ENCODE measurements at places on chromosomes 16 and 17.

GRCh38 chr16:66872943-66873684 lies 7.2 kb upstream of the PDP2 start:
- peak; percentile 85 for DNase-seq

DNA sequence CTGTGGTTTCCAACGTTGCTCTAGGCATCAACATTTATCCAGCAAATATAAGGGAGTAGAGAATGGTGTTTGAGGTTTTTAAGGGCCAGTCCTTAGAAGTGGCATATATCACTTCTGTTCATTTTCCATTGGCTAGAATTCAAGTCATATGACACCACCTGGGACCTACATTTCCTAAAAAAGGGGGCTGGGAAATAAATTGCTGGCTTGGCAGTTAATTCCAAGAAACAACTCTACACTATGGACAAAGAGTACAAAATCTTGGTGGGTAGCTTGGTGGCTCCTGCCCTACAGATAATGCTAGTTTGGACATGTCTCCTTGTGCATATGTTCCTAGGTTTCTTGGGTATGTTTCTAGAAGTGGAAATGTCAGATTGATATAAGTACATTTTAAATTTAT lies 7.6 kb downstream of the PPM1E start:
- no peak for DNase-seq

- DNase-seq, result no peak
These were observed 9.9 kb downstream of the CYGB start for GRCh38 chr17:76527430-76528111.

- DNase-seq, result no peak
These were observed 10.9 kb downstream of the PRKCA start for GRCh38 chr17:66313325-66313724.

- no peak for DNase-seq
These were observed 3.7 kb downstream of the KPNB1 start for GRCh38 chr17:47653442-47653841.

DNA sequence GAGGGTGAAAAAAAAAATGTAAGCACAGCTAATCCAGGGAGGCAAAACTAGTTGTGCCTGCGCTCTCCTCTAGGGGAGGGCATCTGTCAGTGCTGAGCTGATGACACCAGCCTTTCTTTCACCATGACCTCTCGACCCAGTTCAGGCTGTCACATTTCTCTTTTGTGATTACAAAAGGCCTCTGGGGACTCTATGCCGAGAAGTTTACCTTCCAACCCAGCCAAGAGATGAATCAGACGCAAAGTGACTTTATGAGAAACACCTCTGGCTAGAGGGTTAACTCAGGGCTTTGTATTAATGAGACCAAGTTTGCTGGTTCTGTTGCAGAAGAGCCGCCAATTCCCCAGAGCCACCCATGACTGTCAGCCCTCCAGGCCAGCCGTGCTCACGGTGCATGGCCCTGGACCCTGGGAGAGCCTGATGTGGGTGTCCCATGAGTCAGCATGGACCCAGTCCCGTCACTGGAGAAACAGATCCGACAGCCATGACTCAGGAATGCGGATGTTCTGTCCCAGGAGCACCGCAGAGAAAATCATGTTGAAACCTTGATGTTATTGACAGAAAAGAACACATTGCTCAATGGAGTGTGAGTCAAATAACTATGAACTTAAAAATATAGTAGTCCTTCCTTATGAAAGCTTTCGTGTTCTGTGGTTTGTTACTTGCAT lies 437.2 kb downstream of the HS3ST3B1 start:
- DNase-seq, result no peak

DNA sequence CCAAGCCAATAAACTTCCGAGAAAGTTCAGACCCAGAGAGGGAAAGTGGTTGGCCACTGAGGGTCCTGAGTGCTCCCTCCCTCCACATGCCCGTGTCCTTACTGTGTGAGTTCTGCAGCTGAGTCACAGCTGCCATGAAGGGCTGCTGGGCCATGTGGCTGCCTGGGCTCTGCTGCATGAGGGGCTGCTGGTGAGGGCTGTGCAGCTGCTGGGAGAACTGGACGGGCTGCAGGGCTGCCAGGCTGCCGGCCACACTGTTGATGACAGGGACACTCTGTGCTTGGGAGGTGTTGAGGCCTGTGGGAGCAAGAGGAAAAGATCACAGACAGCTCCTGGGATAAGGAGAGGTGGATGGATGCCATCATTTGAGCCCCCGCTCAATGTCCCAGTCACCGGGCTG lies 44.0 kb downstream of the HNF1B start:
- no peak for DNase-seq

- DNase-seq, result no peak
These were observed 30.0 kb downstream of the SLC13A5 start for GRCh38 chr17:6683081-6683684.

- no peak for DNase-seq
These were observed 236.6 kb downstream of the GSG1L start for GRCh38 chr16:27826893-27827289.

GRCh38 chr17:77214743-77215142 lies 74.0 kb downstream of the SEC14L1 start:
- no peak for DNase-seq

- DNase-seq, result no peak
These were observed 25.3 kb upstream of the ZNF469 start for GRCh38 chr16:88357317-88358022.

DNA sequence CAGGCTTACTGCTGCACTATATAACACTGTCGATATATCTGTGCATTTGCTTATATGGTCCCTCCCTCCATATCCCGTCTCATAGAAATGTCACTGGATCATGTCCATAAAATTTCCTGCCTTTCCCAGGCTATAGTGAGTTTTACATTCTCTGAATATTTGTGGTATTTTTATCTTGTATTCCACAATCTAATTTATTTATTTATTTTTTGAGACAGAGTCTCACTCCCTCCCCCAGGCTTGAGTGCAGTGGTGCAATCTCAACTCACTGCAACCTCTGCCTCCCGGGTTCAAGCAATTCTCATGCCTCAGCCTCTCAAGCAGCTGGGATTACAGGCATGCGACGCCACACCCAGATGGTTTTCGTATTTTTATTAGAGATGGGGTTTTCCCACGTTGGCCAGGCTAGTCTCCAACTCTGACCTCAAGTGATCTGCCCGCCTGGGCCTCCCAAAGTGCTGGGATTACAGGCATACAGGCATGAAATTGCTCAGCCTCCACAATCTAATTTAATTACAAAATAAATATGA lies 12.9 kb downstream of the TRIM37 start:
- no peak for DNase-seq

DNA sequence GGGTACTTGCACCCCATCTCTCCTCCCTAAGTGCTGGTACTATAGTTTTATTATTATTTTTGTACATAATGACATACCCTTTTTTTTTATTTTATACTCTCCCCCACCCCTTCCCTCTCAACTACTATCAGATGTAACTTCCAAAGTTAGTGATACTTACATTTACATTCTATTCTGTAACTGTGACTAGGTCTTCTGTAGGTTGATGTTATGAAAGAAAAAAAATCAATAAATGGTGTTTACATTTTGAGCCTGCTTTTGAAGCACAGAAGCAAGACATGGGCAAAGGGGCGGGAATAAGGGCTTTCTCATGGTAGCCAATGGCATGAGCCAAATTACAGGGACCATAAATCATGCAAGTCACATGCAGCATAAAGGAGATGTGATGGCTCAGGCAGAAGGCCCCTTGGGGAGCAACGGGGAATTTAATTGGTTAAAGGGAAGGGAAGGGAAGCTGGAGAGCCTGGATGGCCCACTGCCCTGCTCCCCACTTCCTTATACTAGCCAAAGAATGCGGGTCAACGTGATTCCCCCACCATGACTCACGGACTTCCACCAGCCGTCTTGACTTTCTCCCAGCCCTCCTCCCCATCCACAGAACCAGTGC lies 2.4 kb upstream of the ACSF2 start:
- no peak for DNase-seq

DNA sequence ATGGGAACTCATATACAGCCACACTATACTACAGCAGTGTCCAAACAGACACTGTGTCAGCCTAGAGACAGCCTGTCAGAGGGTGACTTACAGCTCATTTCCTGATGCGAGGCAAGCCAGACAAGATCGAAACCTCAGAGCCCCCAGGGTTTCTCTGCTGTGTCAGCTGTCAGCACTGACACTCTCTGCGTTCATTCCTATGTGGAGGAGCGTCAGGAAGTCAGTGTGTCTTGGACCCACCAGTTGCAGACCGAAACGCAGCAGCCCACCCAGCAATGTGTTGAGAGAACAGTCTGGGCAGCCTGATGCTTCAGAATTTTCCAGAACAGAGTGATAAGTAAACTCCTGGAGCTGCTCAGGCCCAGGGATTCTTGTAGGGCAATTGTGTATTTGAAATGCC lies 20.6 kb upstream of the MAPT start:
- no peak for DNase-seq

DNA sequence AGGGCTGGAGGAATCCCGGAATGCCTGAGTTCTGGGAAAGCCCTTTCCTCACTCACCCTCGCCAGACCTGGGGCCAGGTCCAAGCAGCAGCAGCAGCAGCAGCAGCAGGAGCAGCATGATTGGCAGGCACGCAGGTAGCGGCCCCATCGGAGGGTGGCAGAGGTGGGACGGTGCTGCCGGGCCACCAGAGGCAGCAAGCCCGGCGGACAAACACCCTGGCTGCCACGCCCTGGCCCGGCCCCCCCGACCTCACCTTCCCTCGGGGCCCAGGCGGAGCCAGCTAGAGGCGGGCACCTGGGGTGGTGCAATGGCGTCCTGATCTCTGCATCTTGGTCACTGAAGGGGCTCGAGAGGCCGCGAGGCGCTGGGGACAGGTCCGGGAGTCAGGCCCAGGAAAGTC lies 122.4 kb downstream of the LAT start:
- no peak for DNase-seq

GRCh38 chr17:10899281-10899680 lies 61.4 kb upstream of the PIRT start:
- no peak for DNase-seq

- no peak for DNase-seq
These were observed 226.5 kb upstream of the MPHOSPH6 start for GRCh38 chr16:82396509-82396908.

DNA sequence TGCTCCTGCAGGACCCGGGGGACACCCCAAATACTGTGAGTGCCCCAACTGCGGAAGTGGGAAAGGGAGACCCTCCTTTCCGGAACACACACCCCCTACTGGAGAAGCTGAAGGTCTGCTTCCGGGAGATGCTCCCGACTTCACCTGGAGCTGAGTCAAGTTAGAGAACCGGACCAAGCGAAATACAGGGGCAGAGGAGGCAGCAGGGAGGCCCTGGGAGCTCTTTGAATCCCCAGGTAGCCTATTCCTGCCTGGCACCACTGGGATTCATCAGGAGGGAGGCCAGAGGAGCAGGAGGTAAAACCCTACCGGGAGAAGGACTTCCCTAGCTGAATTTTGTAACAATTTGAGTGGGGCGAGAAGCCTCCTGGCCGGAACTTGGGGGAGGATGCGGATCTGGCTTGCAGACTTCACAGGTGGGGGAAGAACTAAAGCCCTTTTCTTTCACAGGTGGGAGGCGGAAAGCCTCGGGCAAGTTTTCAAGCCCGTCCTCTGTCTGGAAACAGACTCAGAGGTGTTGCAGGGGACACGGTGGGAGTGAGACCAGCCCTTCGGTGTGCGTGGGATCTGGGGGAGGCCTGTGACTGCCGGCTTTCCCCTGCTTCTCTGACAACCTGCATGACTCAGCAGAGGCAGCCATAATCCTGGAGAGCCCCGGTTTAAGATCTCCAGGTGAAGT lies 22.4 kb upstream of the TEKT1 start:
- no peak for DNase-seq

DNA sequence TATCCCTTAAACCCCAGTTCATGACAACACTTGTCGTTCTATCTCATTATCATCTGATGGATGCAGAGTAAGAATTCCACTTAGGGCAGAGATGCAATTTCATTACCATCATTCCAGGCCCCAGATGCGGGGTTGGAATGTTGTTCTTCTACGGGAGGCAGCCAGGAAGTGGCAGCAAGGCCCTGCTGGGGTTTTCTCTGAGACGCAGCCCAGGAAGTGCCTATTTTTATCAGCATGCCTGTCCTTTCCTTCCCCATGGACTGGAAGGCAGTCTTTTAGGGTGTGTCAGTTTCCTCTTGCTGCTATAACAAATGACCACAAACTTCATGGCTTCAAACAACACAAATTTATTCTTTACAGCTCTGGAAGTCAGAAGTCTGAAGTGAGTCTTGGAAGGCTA lies 246.6 kb upstream of the DYNLRB2 start:
- no peak for DNase-seq

GRCh38 chr16:23535901-23536300 lies 21.2 kb downstream of the EARS2 start:
- DNase-seq, result no peak

DNA sequence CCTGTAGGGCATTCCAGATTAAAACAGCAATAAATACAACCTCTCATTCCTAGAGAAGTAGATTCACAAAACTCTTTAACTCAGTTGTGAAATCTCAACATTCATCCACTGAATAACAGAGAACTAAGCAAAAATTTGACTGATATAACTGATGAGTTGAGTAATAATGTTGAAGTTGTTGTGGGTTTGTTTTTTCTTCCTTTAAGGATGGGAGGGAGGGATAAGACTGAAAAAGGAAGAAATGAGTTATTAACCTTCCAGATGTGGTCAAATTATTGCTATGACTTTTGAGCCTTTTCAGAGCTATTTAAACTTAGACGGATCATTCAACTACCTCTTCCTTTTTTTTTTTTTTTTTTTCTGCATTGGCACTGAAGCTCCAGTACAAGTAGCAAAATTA lies 38.6 kb downstream of the SKAP1 start:
- DNase-seq, result no peak

GRCh38 chr16:56669840-56670619 lies 416 bp downstream of the MT1H start:
- DNase-seq, result no peak

DNA sequence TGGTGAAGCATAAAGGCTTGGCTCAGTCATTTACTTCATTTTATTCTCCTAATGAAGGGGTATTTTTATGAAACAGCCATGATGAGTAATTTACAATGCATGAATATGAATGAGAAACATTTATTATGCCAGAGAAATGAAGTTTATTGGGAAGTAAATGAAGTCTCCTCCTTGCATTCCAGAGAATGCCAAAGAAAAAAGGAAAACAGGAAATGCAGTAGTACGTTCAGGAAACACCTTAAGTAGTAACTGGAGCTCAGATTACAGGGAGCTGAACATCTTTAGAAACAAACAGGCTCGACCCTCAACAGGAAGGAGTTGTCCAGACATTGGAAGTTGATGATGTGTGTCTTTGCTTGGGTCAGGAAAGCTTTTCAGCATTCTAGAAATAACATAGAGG lies 4.6 kb downstream of the KRT34 start:
- DNase-seq, result no peak
